Right renal pelvis (tissue), 4 donors: ENCODE measurements at places on chromosomes 2 and 18. TPM values are rescaled to one million over a fixed set of nuclear protein-coding genes. Genes with fewer than 3 reads are reported as not detected.
A peak's percentile ranks its signal among the peaks of the same experiment; 100 is the strongest.

Gene TMEM17
- 6.3 TPM for polyA plus RNA-seq

Gene KCNG2
- 0.15 TPM for polyA plus RNA-seq

Gene MAPRE2
- 32.2 TPM for polyA plus RNA-seq

- no peak for DNase-seq
Measured at GRCh38 chr2:10059016-10059351, 15.6 kb downstream of the KLF11 start.

- DNase-seq: no peak
Measured at GRCh38 chr2:10493634-10494281, 45.6 kb upstream of the ODC1 start.

- no peak for DNase-seq
Measured at GRCh38 chr18:79380816-79381806, 14.6 kb upstream of the NFATC1 start.

- no peak for DNase-seq
Measured at GRCh38 chr2:62363166-62363565, 142.8 kb downstream of the TMEM17 start.

GRCh38 chr2:198004921-198005829 is 200.8 kb downstream of the PLCL1 start:
- DNase-seq: no peak

DNA sequence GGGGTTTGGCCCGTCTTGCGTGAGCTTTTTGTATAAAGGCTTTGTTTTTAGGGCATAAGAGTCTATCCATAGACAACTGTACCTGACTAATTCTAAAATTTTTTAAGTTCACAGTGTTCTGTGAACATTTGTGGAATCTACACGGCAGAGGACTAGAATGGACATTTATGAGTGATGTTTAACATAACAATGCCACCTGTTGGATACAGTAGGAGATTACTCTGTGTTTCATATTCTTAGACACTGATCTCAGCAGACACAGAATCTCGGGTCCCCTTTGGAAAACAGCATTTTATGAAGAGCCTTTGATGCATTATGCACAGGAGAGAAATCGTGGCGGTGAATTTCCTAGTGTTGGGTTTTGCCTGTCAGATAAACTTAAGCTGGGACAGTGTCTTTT is 752.2 kb downstream of the DPP10 start:
- no peak for DNase-seq

DNA sequence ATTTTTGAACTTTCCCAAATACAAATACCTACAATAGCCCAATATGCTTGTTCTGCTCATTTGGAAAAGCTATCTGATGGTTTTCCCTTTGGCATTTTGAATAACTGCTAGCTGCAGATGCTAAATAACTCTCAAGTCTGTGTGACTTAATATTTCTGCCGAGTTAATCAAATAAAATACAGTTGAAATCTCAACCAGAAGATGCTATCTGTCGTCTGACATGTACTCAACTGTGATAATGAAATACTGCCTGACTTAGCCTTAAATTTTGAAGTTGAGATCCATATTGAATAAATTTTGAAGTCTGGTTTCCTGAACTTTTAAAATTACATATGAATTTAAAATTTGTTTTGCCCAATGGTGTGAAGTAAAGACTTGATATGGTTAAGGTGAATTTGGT is 204.4 kb upstream of the MEX3C start:
- DNase-seq: no peak

DNA sequence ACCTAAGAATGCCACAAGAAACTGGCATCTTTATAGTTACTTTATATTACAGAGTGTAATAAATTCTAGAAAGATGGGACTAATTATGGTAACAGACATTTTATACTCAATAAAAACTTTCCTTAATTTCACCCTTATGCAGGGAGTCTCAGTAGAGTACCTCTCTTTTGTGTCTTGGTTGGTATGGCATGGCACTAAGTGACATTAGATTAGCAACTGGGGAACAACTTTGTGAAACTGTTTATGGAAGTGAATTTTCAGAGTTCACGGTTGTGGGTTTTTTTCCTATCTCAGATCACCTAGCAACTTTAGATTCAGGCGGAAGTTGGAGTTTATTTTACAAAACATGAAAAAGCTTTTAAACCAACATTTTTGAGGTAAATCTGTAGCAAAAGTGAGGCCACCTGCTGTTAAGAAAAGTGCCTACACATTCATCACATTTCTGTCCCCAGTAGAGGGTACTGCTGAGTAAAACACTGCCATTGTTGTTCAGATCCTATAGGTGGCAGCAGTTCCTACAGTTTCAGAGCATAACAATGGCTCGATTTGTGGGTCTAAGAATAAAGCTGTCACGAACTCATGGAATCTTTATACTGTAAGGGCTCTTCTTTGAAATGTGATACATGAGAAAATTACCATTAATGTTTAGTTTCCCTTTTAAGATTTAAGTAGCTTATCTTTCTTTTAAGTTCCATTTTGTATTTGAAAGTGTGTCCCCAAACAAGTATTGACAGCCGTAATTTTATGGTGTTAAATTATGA is 117.6 kb downstream of the CAMKMT start:
- peak; percentile 62 for DNase-seq
